GM10248 (cell line): ENCODE measurements at places on chromosomes 16 and 17.

DNA sequence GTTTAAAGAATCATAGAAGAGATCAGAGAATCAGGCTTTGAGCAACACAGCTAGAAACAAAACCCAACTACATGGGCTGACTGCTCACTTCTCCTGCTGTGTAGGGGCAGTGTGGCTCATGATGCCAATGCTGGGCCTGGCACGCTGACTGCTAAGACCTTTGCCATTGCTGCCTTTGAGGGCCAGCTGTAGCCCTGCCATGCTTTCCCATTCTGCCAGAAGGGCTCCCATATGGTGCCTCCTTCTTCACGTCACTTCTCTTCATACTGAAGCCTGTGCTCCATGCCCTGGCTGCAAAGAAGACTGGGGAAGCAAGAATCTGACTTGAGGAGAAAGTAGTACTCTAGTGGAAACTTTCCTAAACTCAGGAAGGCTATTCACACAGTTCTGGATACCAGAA is 232.9 kb downstream of the UTP18 start:
- no peak for DNase-seq

DNA sequence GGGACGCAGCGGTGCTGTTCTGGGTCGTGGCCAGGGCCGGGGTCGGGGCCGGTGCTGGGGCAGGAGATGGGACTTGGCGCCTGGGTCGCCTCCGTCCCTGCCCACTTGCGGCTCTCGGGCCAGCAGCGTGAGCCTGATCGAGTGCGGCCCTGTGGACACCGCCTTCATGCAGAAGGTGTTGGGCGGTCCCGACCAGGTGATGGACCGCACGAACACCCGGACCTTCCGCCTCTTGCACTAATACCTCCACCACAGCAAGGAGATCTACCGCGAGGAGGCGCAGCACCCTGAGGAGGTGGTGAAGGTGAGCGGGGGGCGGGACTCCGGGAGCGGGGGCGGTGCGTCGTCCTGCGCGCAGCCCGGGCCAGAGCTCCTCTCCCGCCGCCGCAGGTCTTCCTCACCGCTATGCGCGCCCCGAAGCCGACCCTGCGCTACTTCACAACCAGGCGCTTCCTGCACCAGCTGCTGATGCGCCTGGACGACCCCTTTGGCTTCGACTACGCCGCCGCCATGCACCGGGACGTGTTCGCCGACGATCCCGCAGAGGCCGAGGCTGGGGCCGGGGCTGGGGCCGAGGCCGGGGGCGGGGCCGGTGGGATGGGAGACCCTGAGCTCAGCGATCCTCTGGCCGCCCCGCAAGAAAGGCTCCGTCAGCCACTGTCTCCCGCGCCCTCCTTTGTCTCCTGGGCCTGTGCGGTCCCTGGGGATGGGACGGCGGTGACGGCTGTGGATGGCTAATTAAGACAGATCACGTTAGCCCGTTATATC is 4.5 kb upstream of the HSD17B1 start:
- peak; percentile 93 for DNase-seq

DNA sequence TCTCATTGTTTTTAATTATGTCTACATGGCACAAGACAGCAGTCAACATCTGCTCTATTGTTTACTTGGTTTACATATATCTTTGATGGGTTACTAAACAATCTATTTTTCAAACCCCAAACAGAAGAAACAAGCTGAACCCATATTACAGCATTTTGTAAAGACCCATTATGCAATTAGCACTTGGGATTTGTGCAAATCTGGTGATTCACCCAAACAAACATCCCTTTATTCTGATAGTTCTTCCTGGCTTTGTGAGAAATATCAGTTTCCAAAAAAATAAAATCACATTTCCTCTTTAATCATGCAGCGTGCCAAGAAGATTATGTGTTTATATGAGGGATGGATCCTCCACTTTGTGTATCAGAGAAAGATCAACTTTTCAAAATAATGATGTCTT is 16.8 kb upstream of the RBFOX1 start:
- no peak for DNase-seq

DNA sequence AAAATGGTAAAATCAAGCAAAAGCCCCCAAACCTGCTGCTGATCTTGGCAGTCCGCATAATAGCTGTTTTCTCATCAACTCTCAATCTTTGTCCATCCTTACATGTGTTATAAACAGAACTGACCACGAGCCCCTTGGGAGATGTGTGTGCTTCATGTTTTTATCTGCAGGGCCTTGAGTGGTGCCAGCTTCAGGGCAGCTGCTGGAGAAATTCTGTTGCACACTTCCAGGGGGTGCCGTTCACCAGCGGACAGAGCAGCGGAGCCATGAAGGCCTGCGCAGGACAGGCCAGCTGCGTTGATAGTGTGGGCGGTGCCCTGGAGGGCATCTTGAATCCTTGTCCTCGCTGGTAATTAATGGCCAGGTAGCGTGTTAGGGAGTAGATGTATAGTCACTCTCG is 20.1 kb downstream of the MPRIP start:
- no peak for DNase-seq

GRCh38 chr16:70396246-70396904 is 42.5 kb downstream of the ST3GAL2 start:
- DNase-seq: no peak

GRCh38 chr17:2450016-2450650 is 49.3 kb upstream of the MNT start:
- DNase-seq: no peak

DNA sequence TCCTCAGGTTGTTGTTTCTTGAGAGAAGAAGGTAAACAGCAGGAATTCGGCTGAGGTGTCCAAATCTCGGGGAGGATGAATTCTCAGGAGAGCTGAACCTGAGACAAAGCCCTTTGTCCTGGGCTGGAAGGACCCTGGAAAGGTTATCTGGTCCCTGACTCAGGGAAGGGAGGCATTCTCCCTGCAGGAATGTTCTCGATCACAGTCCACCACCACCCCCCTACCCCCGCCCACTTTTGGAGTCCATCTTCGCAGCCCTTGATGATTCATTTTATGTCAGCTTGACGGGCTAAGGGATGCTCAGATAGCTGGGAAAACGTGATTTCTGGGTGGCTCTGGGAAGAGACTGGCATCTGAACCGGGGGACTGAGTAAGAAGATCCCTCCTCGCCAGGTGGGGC is 1.4 kb upstream of the CEP295NL start:
- no peak for DNase-seq

- no peak for DNase-seq
Observed at GRCh38 chr17:12242345-12242954, 221.8 kb downstream of the MAP2K4 start.

DNA sequence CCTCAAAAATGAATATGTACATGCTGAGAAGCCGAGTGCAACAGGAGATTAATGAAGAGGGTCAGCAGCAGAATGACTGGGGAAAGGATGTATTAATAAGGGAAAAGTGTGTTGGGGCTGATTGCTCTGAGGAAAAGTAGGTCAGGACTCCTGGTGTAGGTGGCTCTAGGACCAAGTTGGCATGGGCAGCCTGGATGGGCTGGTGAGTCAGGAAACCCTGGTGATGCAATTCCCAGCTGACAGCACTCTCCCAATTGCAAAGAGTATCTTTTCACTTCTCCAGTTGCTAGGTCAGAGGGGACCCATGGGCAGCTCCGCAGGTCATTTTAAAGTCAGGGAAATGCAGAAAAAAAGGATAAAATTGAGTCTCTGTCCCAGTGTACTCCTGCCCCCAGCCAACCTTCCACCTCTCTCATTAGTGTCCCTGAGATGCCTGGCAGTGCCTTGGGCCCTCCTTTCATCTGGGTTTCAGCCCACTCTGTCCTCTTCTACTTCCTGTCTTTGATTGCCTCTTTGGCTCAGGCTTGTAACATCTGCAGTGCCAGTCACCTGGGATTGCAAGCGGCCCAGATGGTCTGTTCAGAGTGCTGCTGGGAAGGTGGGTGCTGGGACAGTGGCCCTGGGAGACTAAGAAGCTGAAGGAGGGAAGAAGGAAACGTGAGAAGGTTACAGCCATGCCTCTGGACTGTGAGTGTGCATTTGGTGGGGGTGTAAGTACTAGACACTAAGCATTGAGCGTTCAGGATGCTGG is 2177.2 kb downstream of the TP53TG3F start:
- no peak for DNase-seq

DNA sequence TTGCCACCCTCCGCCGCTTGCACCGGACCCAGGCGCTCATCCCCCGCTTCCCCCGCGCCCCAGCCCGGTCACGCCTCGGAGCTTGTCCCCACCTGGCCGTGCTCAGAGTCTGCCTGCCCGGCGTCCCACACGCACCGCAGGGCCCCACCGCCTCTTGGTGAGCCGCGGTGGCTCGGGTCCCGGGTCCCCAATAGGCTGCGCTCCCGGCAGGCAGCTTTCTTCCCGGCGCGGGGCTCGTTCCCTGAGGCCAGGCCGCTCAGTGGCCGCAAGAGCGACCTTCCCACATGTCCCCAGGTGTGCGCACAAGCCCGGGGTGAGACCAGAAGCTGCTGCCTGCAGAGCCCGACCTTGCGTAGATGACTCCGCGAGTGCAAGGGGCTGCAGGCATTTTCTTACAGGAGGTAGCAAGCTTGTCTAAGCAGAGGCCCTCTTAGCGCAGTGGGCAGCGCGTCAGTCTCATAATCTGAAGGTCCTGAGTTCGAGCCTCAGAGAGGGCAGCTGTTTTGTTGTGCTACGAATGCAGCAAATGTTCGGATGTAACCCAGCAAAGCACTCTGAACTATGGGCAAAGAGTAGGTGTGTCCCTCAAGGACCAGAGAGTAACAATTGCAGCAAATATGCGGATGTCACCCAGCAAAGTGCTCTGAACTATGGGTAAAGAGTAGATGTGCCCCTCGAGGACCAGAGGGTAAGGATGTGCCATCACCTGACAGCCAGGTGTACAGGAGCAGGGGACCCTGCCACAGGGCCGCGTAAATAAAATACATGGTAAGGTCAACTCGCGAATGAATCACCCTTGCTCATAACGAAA is 15.6 kb downstream of the TLE7 start:
- DNase-seq: peak; percentile 46

GRCh38 chr17:70407506-70407905 is 238.2 kb downstream of the KCNJ2 start:
- no peak for DNase-seq

- no peak for DNase-seq
Observed at GRCh38 chr17:69945698-69946185, 129.3 kb upstream of the KCNJ16 start.

- peak; percentile 71 for DNase-seq
Observed at GRCh38 chr16:1543085-1543896, 9.8 kb downstream of the TMEM204 start.

GRCh38 chr16:2083409-2083808 is 35.6 kb downstream of the TSC2 start:
- DNase-seq: no peak

- DNase-seq: no peak
Observed at GRCh38 chr16:47228241-47228640, 84.5 kb upstream of the NETO2 start.

DNA sequence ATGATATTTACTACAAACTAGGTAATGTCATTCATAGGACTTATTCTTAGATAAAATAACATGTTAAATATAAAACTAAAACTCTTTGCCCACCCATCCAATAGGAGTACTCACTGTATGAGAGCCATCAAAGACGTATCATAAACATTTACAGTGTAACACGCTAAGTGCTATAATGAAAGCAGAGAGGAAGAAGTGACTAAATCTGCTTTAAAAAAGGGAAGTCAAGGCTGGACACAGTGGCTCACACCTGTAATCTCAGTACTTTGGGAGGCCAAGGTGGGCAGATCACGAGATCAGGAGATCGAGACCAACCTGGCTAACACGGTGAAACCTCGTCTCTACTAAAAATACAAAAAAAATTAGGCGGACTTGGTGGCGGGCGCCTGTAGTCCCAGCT is 32.4 kb downstream of the SPAG9 start:
- DNase-seq: no peak

GRCh38 chr16:89616623-89617022 is 3.2 kb downstream of the DPEP1 start:
- no peak for DNase-seq

DNA sequence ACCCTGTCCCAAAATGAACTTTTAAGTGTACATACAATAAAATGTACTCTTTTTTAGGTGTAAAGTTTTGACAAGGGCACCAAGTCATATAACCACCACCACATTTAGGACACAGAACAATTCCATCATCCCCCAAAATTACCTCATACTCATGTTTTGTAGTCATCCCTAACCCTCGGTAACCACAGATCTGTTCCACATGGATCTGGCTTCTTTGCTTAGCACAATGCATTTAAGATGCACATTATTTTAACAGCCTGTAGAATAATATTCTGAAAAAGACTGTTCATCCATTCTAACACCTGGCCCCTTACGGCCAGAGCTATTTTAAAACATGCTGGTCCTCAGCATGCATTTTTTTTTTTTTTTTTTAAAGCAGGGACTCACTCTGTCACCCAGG is 25.2 kb upstream of the CFAP20 start:
- no peak for DNase-seq

DNA sequence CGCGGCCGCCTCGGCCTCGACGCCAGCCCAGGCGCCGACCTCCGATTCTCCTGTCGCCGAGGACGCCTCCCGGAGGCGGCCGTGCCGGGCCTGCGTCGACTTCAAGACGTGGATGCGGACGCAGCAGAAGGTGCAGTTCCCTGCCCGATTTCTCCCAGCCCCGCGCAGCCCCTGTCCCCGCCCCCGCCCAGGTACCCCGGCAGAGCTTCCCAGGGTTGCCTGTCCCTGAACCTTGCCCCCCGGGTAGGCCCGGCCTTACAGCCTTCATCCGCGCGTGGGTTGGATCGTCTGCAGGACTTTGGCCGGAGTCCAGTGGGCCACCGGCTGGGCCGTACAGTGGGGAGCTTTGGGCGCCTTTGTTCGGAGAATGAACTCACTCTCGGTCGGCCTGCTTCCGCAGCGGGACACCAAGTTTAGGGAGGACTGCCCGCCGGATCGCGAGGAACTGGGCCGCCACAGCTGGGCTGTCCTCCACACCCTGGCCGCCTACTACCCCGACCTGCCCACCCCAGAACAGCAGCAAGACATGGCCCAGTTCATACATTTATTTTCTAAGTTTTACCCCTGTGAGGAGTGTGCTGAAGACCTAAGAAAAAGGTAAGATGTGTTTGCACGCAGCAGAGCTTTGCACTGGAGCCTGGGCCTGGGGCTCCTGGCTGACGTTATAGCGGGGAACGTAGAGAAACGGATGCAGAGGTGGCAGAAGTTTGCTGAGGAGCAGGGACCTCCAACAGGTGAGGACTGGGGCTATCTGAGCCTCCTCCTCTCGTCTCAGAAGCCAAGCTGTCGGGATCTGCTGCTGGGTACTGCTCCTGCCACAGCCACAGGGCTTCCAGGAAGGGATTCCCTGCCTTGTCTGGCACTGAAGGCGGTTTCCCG is 593 bp downstream of the GFER start:
- DNase-seq: no peak

DNA sequence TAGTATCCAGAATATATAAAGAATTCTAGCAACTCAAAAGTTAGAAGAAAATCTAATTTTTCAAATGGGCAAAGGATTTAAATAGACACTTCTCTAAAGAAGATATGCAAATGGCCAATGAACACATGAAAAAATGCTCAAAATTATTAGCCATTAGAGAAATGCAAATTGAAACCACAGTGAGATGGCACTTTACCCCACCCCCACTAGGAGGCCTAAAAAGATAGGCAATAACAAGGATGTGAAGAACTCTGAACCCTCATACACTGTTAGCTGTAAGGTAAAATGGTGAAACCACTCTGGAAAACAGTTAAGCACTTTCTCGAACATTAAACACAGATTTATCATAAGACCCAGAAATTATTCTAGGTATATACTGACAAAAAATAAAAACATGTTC is 71.4 kb upstream of the IRX6 start:
- DNase-seq: no peak

- no peak for DNase-seq
Observed at GRCh38 chr16:35102780-35103403, 1643.5 kb downstream of the TP53TG3F start.

- DNase-seq: peak; percentile 55
Observed at GRCh38 chr16:25063102-25063501, 47.9 kb upstream of the ARHGAP17 start.

- DNase-seq: peak; percentile 58
Observed at GRCh38 chr17:67377488-67378453, 690 bp downstream of the PITPNC1 start.
